ENCODE measurements at places on chromosomes 6 and 20. TPM values are rescaled to one million over a fixed set of nuclear protein-coding genes. Genes with fewer than 3 reads are reported as not detected.
A peak's percentile ranks its signal among the peaks of the same experiment; 100 is the strongest.

Gene PFDN4
- 22.2 TPM for total RNA-seq

DNA sequence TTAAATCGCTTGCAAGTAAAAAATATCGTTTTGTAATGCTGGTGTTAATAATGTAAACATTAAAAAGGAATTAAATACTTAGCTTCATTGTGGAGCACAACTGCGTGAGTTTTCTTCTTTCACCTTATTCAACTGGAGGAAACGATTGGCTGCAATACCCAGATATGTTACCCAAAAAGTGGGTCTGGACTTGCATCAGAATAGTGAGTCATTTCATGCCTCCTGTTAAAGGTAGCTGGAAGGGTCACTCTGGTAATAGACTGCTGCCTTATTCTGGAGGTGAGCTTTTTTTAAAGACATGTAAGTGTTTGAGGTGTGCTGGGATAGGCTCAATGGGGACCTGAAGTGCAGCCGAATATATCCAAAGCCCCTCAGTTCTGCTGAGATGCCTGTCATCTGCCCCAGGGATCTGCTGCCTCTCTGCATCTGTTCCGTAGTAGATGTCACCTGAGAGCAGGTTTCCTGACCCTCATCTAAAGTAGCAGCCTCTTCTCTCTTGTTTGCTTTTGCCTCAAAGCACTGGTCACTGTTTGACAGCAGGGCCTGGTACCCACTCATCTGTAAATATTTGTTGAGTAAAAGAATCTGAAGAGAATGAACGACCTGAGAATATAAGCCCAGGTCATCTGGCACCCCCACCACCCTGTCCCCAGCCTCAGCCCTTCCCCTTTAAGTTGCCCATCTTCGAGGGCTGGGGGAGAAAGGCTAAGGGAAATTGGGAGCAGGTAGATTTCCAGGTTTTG is 5.6 kb upstream of the UQCC2 start:
- DNase-seq, result no peak

DNA sequence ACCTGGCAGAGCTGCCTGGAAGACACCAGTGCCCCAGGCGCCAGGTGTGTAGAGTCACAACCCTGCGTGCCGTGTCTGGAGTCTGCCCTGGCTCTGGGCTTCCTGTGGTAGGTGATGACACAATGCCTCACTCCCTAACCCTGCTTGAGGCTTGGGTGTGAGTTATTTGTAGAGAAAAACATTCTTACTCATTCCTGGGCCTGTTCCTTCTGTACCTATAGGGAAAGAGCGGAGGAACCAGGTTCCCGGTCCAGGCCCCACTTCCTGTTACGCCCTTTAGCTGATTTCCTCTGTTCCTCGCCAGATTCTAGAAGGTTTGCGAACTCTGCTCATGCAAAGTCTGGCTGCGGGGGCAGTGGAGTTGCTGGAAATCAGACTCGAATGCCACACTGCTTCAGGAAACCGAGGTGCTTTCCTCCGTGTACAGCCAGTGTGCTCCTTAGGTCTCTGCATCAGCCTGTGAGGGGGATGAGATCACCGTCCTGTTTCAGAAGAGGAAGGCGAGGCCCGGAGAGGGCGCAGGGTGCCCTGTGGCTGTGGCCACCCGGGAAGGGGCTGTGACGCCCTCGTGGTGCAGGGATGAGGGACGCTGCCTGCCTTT is 67.1 kb upstream of the DUSP22 start:
- no peak for DNase-seq

- DNase-seq, result no peak
Measured at GRCh38 chr6:111727041-111727440, 121.4 kb upstream of the TRAF3IP2 start.

Gene CDH26
- 1.6 TPM for total RNA-seq

GRCh38 chr6:136822046-136822375 is 381 bp upstream of the PEX7 start:
- peak; percentile 38 for DNase-seq

GRCh38 chr20:38685853-38686473 is 38.3 kb upstream of the SLC32A1 start:
- DNase-seq, result peak; percentile 63

- peak; percentile 44 for DNase-seq
Measured at GRCh38 chr6:166775180-166775922, 148.3 kb upstream of the RPS6KA2 start.

DNA sequence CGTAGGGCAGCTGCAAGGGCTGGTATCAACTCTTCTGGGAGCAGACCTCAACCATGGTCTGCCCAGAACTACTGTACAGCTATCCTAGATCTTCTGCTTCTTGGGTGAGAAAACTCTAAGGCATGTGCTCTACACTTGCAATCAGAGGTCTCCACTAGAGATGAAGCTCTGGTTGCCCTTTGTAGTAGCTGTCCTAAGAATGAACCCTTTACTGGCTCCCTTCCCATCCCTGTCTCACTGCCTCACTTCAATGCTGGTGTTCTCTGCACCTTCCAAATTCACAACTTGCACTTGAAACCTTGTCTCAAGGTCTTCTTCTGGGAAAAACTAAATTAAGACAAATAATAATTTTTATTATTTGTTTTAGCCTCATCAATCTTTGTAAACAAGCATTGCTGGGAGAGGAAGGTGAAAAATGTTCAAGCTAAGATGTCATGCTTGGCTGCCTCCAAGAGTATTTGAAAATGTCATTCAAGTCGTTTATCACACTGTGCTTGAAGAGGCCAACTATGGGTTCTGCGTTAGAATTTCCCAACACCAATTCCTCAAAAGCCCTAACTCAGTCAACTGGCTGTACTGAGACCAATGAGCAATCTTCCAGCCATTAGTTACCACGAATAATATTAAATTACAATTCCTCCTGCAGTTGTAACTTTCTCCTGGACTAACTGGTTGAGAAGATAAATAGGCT is 255.7 kb upstream of the PRND start:
- DNase-seq, result no peak

GRCh38 chr20:13199279-13199678 is 21.8 kb upstream of the ISM1 start:
- no peak for DNase-seq

DNA sequence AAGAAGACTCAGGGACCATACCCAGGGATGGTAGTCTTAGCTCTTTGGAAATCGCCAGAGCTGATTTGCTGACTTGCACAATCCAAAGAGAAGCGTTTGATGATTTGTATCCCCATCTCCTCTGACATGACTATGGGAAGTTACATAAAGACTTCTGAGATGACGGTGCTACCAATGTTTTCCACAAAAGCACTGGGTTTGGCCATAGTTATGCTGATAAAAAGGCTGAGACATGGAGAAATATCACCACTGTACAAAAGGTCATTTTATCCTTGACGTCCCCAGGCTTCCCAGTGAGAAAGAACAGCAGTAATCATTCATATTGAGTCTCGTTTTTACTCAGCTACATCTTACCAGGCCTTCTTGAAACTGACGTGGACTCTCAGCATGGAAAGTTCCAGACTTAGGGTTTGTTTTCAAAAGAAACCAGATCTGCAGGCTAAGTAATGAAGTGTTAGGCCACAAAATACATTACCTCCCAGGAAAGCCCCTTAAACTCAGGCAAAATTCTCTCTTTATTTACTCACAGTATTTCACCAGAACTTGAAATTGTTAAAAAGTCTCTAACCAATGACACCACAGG is 370.3 kb upstream of the JARID2 start:
- DNase-seq, result no peak

DNA sequence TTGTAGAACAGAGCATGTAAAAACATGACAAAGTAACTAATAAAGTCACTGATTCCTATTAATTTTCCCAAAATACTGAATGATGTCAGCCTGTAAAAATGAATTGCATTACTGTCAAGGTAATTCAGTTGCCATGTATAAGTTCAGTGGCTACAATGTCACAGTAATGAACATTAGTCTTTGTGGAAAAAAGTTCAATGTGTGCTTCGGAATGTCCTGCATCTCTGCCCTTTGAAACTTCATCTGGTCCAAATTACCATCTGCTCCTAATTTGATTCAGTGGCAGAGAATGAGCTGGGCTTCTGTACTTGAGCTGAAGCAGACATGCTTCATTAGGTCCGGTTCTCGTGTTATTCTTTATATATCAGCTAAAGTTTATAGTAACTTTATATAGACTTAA is 567.4 kb downstream of the COL12A1 start:
- no peak for DNase-seq

GRCh38 chr6:137820952-137821351 is 46.1 kb upstream of the TNFAIP3 start:
- no peak for DNase-seq

- DNase-seq, result no peak
Measured at GRCh38 chr20:48578397-48579098, 249.3 kb downstream of the PREX1 start.

Gene PEX6
- total RNA-seq, result 27.8 TPM

Gene CFB
- total RNA-seq, result 39.6 TPM

DNA sequence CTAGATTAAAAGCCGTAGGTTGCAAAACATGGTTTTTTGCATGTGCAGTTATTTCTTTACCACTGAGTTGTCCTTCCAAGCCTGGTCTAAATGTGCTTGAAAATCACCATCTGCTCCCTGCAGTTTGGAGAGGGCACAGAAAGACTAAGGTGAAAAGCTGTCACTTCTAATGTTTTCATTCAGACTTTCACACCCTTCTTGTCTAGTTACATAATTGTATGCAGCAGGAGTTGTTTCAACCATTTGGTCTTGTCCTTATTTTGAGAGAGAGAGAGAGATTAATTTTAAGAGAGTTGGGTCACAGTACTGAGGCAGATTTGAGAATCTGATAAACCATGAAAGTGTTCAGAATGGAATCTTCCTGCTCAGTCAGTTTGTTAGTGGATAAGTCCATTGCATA is 82.5 kb downstream of the ARID1B start:
- no peak for DNase-seq

DNA sequence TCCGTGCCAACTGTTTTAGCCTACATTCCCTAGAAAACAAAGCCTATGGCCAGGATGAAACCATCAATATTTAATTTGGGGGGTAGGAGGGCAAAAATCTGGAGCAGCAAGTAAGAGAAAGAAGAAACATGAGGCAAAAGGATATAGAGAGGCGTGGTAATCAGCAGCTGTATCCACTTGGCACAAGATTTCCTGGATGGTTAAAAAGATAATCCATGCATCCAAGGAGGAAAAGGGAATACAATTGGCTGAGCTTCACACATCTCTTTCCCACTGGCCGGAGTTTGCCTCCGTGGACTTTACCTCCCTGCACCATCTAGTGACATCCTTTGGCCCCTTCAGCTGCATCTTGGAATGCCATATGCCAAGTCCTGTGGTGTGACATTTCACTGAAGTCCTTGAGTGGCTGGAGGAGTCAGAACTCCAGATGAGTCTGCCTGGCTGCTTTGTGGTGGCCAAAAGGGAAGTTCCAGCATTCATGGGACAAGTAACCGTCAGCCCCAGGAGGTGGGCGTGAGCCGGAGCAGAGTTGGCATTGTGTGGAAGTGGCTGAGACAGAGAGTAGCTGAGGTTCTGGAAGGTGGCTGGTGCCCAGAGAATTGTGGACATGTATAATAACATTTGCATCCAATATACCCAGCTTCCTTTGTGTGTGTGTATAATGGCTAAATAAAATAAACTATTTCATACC is 13.7 kb upstream of the TMX4 start:
- no peak for DNase-seq

Gene RBPJL
- total RNA-seq, result not detected

Gene PTCRA
- total RNA-seq, result not detected

- DNase-seq, result no peak
Measured at GRCh38 chr6:36604090-36605060, 10.2 kb downstream of the SRSF3 start.

Gene ENPP5
- 3.2 TPM for total RNA-seq

DNA sequence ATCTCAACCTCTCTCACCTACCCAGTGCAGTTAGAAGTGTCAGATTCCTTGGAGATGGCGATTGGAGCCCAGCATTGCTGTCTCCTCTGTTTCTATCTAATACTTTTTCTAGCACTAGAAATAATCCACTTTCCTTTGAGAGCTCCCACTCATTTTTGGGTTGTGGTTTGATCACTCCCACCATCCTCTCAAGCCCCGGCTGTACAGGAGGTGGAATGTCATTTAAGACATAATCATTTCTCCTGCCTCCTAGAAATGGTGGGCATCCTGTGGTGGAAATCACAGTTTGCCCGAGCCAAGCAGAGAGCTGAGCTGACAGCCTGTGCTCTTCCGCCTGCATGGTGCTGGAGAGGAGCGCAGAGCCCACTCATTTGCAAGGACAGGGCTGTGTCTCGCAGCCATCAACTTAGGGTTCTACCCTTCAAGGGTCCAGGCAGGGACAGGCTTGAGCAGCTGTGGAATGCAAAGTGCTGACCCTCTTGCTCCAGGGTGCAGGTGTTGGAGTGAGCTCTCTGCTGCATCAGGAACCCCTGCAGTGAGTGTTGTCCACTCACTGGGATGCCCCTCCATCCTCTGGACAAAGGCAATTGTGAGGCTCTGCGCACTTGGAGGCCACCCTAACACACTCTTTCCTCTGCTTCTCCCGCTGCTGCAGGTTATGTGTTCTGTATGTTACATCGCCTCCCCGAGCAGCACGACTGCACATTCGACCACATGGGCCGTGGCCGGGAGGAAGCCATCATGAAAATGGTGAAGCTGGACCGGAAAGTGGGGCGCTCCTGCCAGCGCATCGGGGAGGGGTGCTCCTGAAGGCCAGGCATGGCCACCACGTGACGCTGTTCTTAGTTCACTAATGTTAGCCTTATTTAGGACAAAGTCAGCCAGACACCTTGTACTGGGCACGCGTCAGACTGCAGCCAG is 332.3 kb downstream of the ZFAND3 start:
- no peak for DNase-seq

- DNase-seq, result no peak
Measured at GRCh38 chr6:150070236-150070818, 1.4 kb upstream of the ULBP3 start.

Gene ARMC12
- total RNA-seq, result not detected

DNA sequence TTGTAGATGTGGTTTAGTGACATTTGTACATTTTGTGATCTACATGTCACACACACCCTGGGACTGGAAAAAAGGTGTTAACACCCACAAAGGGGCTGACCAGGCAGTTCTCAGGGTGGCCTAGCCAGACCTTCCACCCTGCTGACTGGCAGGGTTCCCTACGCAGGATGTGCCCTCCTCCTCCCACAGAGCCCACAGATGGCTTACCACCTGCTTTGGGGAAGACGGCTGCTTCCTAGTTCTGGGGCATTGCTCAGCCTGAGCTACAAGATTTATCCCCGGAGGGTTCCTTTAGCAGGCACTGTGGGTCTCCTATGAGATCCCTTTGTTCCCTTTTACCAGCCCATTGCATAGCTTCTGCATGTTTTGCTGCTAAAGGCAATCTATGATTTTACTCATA is 35.1 kb downstream of the SNAP25 start:
- no peak for DNase-seq

DNA sequence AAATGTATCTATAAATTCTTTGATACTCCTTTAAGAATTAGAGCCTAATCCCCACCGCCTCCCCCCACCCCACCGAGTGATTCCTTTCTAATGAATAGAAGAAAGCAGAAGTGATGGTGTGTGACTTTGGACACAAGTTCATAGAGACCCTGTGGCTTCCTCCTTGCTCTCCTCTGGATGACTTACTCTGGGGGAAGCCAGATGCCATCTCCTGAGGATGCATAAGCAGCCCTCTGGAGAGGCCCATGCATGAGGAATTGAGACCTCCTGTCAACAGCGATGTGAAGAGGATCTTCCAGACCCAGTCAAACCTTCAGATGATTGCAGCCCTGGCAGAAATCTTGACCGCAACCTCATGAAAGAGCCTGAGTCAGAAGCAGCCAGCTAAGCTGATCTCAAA is 21.1 kb downstream of the AHCY start:
- DNase-seq, result no peak

Measured in left ventricle myocardium superior (tissue), 1 donor.